ENCODE measurements at places on chromosomes 1 and 21.

GRCh38 chr21:33780631-33781030 is 135.0 kb downstream of the ATP5PO start:
- no peak for DNase-seq

DNA sequence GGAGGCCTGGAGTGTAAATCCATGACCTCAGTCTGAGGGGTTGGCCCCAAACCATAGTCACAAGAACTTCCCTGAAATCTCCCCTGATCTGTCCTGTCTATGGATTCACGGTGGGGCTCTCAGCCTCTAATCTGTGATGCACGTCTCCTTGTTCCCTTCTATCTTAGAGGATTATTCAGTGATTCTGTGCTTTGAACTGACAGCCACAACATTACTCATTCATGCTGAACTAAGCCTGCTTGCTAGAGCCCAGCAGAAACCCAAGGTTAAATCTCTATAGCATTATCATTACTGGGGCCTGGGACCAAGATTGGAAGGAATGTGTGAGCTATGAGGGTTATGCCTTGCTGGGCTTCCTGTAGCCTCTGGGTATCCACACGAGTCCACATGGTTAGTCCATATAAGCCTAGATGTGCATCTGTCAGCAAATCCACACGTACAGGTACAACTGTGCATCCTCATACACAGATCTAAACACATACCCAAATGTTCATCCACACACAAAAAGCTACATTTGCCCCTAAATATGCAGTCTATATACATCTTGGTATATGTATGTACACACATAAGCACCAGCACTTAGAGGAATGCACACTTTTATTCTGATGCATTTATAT is 22.4 kb upstream of the MAGOH start:
- DNase-seq = no peak

DNA sequence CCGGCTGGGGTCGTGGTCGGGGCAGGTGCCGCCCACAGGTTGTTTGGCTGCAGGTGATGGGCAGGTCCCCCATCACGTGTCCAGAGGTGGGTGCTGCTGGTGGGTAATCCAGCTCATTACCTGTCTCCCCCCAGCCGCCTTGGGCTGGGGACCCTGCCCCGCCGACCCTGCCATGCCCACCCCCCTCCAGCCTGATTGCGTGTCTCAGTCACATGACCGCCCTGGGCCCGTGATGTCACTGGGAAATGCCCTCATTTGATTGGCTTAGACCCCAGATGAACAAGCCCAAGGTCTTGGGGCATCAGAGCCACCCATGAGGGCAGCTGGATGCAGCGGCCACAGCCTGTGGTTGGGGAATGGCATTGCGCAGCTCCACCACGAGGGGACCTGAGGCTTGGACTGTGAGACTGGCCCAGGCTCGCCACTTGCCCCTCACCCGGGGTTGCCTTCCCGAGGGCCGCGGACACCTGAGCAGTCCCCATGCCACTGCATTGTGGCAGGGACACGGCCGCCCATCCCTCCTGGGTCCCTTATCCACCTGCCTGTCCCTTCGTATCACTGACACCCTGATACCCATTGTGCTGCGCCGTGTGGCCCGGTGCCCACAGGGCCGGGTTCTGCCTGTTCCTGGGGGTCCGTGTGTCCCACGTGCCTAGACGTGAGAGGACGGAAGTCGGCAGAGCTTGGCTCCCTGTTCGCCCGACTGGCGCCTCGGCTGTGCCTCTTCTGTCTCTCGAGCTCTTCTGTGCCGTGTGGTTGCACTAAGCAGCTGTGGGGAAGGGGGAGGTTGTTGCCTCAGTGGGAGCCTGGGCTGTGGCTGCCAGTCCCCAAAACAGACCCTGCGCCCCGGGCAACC is 68.0 kb downstream of the FAAP20 start:
- DNase-seq = no peak

- no peak for DNase-seq
These were observed 8.3 kb downstream of the CFHR2 start for GRCh38 chr1:196951711-196952394.

- DNase-seq = no peak
These were observed 9.2 kb upstream of the OR2G2 start for GRCh38 chr1:247578946-247579460.

DNA sequence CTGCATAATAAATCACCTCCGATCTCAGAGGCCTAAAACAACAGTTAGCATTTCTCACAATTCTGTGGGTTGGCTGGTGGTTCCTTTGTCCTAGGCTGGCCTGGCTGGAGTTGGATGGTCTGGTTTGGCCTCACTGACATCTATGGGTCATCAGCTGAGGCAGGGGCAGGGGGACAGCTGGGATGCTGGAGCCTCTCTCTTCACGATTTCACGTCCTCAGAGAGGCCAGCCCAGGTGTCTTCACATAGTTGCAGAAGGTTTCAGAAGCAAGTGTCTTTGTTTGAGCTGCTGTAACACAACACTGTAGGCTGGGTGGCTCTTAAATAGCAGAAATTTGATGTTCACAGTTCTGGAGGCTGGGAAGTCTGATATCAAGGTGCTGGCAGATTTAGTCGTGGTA is 155.5 kb upstream of the CACNA1E start:
- DNase-seq = no peak

GRCh38 chr1:1359308-1359663 is 931 bp upstream of the MXRA8 start:
- no peak for DNase-seq

DNA sequence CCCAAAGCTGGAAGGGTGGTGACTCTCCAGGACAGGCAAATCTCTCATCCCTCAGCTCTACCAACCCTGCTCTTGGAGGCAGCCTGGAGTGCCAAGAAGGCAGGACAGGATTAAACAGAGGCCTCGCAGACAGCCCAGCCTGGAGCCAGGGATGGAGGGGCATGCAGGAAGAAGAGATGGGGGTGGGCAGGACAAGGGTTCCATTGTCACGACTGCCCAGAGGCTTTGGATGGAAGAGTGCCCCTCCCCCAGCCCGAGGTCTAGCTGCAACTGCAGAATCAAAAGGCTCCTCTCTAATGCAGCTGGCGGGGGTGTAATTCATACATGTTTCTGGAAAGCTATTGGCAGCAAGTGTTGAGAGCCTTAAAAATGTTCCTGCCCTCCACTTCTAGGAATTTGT is 8.8 kb downstream of the RAB7B start:
- DNase-seq = no peak

GRCh38 chr1:218482683-218483082 is 137.5 kb downstream of the TGFB2 start:
- no peak for DNase-seq

- DNase-seq = no peak
These were observed 3.5 kb downstream of the MARCKSL1 start for GRCh38 chr1:32332290-32333079.

- DNase-seq = no peak
These were observed 71.3 kb upstream of the EDEM3 start for GRCh38 chr1:184826001-184826400.

- no peak for DNase-seq
These were observed 92.5 kb downstream of the CDC42BPA start for GRCh38 chr1:227225715-227226346.

DNA sequence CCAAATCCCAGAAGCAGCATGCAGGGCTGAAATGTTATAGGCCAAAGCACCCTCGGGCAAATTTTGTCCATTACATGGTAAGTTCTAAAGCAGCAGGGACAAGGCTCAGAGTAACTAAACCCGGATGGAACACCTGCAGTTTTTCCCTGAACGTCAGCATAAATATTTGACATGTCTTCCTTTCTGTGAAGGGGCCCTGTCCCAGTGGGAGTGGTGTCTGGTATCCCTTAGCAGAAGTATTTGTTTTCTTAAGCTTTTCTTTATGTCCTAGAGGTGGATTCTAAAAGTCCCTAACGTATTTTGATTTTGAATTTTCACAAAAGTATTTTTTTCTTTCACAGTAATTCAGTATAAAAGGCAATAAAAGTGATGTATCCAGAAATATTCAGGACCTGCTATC is 223.9 kb downstream of the ST6GALNAC3 start:
- DNase-seq = no peak

DNA sequence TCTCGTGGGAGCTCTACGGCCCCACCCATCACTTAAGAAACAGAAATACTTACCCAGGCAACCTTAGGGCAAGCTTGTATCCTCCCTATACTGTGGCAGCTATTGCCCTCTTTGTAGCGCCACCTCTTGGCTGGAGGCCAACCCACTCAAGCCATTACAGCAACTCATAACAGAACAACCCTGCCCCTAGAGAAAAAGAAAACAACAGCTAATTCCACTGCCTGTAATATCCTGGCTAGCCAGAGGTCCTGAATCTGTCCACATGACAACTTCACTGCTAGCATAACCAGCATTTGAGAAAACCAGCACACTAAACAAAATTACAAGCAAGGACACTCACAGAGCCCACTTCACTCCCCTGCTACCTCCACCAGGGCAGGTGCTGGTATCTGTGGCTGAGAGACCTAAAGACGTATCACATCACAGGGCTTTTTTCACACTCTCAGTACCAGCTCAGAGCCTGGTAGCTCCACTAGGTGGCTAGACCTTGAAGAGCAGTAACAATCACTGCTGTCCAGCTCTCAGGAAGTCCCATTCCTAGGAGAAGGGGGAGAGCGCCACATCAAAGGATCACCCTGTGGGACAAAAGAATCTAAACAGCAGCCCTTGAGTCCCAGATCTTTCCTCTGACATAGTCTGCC is 14.5 kb upstream of the MX1 start:
- no peak for DNase-seq

- no peak for DNase-seq
These were observed 60.1 kb upstream of the GCLM start for GRCh38 chr1:93969371-93969770.

DNA sequence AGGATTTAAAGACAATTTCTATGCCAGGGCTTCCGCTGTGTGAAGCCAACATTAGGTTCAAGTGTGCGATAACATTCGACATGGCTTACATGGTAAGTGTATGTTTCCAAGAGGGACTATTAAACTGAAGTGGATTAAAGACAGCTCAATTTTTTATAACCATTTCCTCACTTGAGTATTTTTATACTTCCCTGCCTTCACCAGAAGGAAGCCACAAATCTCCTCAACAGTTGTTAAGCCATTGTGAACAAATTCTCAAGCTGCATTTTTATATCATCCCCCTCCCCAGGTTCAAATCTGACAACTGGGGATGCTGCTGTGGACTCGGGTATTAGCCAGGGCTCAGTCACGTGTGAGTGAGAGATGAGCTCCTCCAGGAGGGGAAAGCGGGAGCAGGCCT is 116.3 kb downstream of the RHOU start:
- DNase-seq = no peak

DNA sequence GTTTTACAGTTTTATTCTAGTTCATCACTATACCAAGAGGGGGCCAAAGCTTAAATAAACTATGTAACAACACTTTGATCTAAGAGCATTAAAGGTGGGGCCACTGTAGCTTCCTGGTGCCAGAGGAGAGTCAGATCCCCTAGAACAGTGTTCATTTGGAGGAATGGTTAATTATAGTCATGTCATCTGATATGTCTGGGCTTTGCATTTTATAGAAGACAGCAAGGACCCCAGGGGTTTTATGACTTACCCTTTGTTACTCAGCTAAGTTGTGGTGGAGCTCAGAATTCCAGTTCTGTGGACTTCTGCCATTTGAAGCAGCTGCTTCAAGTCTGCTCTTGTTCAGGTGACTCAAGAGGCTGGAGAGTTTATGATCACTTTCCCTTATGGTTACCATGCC is 16.7 kb downstream of the KDM4A start:
- no peak for DNase-seq

GRCh38 chr1:206826394-206826793 is 39.0 kb upstream of the IL20 start:
- DNase-seq = no peak

DNA sequence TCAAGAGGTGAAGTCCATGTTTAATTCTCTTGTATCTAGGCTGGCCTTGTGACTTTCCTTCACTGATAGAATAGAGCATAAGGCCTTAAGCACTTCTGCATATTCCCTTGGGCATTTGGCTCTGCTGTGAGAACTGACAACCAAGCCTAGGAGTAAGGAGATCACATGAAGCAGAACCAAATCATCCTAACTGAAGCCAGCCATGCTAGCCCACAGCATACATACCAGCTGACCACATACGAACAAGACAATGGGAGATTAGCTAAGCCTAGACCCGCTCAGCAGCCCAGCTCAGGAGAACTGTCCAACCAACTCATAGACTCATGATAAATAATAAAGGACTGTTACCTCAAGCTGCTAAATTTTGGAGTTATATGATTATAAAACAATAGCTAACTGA is 114.6 kb upstream of the NEK7 start:
- DNase-seq = no peak

DNA sequence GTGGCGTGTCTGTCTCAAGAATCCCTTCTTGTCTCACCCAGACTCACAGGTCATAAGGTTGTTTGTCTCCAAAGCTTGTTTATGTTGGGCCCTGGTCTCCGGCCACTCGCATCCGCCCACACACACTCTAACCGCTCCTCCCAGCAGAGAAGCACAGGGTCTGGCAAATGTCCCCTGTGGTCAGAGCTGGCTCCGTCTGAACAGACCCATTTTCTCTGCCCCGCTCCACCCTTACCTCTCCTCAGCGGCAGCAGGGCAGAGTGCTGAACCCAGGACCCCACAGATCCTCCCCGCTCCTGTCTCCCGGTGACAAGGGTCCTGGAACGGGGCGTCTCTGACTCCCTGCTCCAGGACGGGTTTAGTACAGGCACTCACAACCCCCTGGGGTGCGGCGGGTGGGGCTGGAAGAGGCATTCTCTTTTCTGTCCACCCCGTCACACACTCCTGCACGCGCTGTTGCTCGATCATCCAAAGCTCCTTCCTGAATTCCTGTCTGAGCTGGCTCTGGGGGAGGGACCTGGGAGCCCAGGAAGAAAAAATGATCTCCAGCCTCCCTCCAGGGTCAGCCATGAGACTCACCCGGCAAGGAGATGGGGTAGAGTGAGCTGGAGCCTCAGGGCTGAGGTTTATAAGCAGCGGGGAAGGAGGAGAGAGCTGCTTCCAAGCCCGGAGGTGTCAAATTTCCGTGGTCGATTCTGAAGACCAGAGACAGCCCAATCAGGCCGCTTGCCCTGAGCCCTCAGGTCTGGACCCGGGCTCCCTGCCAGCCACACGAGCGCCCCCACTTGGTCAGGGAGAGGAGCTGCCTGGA is at the start of gene S100A13:
S100A13 (minus strand) TSS at position 602 of the 811 bp plus-strand sequence. CDS start 1,033 bp downstream, outside the sequence.
- no peak for DNase-seq

GRCh38 chr1:247517795-247518612 is 18.2 kb downstream of the OR2C3 start:
- no peak for DNase-seq
